ENCODE measurements at places on chromosomes 11 and 22. TPM values are rescaled to one million over a fixed set of nuclear protein-coding genes. Genes with fewer than 3 reads are reported as not detected.

INPP5J gene
- 1.7 TPM for total RNA-seq

GPHA2 gene
- total RNA-seq, result not detected

DNA sequence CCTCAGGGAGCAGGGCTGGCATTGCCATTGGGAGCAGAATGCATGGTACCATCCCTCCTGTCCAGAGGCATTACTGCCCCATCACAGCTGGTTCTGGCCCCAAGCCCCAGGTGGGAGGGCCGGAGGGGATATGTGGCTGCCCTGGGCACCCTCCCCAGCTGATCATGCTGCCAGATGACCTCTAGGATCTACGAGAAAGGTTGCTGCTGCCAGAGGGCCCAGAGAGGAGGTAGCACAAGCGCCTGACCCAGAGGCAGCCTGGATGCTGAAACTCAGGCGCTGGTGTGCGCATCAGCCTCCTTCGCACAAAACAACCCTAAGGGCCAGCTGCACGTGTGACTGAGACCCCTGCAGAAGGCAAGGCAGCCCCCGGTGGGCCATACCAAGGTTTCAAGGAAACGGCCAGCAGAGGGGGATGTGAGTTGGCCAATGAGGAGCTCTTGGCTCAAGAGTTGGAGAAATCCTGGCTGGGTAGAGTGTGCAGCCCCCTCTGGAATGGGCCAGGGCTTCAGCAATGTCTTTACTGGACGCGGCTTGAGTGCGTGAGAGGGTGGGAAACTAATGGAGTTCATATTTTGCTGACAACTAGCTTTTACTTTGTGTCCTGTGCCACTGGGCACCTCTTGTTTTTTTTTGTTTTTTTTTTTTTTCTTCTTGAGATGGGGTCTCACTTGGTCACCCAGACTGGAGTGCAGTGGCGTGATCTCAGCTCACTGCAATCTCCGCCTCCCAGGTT lies 88.3 kb upstream of the PARVA start:
- H3K27me3 ChIP-seq, result no peaks in the 10 kb centered on the region
- H3K36me3 ChIP-seq, result no peaks in the 10 kb centered on the region
- no peak overlapping the region for H3K27ac ChIP-seq
- DNase-seq, result no peak
- peaks cover 43% of the 10 kb centered on the region for H3K4me1 ChIP-seq

CHRM1 gene
- not detected for total RNA-seq

- H3K4me1 ChIP-seq, result peaks cover 5% of the 10 kb centered on the region
- no peak for DNase-seq
- no peaks in the 10 kb centered on the region for H3K27me3 ChIP-seq
Observed at GRCh38 chr11:47399860-47400767, 8.3 kb upstream of the SLC39A13 start.

FLRT1 gene
- total RNA-seq, result 0.51 TPM

KIAA0930 gene
- total RNA-seq, result 42.5 TPM

OR51I1 gene
- total RNA-seq, result not detected

PACS1 gene
- total RNA-seq, result 91.8 TPM

- H3K36me3 ChIP-seq, result no peaks in the 10 kb centered on the region
- H3K27ac ChIP-seq, result no peak overlapping the region
- no peaks in the 10 kb centered on the region for H3K27me3 ChIP-seq
- DNase-seq, result no peak
Observed at GRCh38 chr22:43296276-43296902, 46.8 kb downstream of the SCUBE1 start.

DNA sequence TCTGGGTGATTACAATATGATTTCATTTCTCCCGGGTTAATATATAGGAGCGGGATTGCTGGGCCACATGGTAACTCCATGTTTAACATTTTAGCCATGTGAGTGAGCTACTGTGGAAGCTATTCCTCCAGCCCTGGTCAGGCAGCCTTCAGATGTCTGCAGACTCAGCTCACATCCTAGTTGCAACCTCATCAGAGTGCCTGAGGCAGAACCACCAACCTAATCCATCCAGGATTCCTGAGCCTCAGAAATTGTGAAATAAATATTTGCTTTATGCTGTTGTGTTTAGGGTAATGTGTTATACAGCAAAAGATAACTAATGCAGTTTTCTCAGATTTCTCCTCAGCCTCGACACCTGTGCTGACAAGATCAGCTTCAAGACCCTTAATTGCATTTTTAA lies 676.8 kb downstream of the OPCML start:
- no peak for DNase-seq
- H3K27me3 ChIP-seq, result no peaks in the 10 kb centered on the region
- no peaks in the 10 kb centered on the region for H3K36me3 ChIP-seq
- no peak overlapping the region for H3K4me3 ChIP-seq

GRCh38 chr22:47060718-47061117 lies 298.3 kb downstream of the TBC1D22A start:
- H3K4me3 ChIP-seq, result no peak overlapping the region
- H3K4me1 ChIP-seq, result no peaks in the 10 kb centered on the region
- DNase-seq, result no peak
- no peaks in the 10 kb centered on the region for H3K27me3 ChIP-seq
- H3K36me3 ChIP-seq, result no peaks in the 10 kb centered on the region
- H3K27ac ChIP-seq, result no peak overlapping the region

VSIG10L2 gene
- total RNA-seq, result not detected

PICK1 gene
- 21.3 TPM for total RNA-seq

Measured in Panc1 (cell line).